ENCODE measurements at places on chromosomes 4 and X.
A peak's percentile ranks its signal among the peaks of the same experiment; 100 is the strongest.

GRCh38 chr4:74499986-74500781 is 55.2 kb downstream of the AREG start:
- DNase-seq: peak; percentile 29

- no peak for DNase-seq
Observed at GRCh38 chr4:3184725-3185124, 64.2 kb upstream of the MSANTD1 start.

GRCh38 chr4:142236268-142236667 is 599.9 kb downstream of the IL15 start:
- DNase-seq: peak; percentile 3

GRCh38 chr4:64157397-64157796 is 251.9 kb downstream of the TECRL start:
- DNase-seq: no peak

GRCh38 chrX:132694382-132694781 is 205.5 kb upstream of the MBNL3 start:
- DNase-seq: no peak

DNA sequence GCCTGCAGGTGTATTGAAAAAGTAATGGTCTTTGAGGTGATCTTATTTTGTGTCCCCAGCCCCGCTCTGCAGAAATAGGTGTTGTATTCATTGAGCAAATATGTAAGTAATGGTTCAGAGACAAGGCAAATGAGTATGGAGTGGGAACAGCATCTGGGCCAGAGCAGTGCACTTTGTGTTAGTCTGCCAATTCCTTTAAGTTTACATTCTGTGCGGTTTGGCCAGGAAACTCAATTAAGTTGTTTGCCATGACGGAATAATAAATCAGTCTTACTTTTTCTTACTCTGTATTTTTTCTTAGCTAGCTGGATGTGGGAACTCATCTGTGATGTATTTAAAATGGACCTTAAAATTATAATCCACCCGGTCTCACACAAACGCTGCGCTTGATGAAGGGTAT is 12.6 kb downstream of the DCLK2 start:
- DNase-seq: no peak

DNA sequence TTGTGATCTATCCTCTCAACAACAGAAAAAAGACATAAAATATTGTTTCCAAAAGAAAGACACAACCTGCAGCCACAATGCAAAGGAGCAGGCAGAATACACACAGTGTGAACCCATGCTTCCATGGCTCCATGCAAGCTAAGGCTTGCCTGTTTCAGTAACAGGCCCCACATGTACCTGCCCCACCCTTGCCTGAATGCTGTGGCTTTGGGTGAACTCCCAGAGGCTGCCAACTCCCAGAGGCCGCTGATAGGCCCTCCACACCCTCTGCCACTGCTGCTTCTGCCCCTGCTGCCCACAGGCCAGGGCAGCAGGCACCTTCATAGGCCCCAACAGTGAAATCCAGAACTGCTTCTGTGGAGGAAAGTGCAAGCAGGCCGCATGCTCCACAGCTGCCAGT is 313.9 kb downstream of the CHIC1 start:
- no peak for DNase-seq

DNA sequence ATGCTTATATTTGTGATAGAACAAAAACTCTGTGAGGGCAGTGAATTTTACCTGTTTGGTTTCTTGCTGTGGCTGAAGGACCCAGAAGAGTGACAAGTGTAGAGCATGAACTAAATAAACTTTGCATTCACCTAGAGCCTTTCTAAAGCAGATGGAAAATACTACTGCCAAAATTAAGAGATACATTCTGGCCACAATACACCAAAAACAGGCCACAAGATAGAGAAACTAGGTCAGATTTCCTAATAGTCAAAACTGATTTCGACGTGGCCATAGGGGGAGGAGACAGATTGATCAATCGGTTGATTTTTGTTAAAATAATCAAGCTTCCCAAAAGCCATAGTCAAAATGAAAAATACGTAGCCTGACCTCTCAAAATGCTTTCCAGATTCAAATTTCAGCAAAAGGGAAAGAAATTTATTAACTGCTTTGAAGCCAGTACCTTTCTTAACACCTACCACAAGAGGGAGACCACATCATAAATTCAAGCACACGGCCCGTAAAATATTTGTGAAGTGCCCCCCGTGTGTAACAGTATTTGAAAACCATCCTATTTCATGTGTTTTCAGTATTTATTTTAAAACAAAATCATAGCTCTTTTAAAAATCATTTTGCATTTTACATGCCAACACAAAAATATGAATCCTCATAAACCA is 132.4 kb downstream of the CORIN start:
- peak; percentile 36 for DNase-seq

- no peak for DNase-seq
Observed at GRCh38 chrX:154458116-154458953, at the start of gene PLXNA3. TSS of gene PLXNA3 (plus strand) at chrX:154458281. CDS start at chrX:154460184, 1,903 bp downstream.

DNA sequence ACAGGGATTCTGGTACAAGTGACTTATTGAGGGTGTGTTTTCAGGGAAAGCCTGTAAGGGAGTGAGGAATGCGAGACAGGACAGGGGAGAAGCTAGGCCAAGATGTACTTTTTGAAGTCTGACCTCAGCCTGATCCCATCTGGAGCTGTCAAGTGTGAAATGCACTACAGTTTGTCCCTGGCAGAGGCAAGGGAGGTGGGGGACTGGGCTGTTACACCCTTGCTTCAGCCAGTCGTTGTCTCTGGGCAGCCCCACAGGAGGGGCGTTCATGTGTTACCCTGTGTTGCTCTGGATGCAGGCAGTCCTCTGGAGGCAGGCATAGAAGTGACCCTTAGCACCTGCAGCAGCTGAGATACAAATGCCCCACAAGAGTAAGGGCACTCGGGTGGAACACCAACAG is 25.8 kb downstream of the PPEF1 start:
- DNase-seq: no peak

GRCh38 chr4:76687746-76688448 is 210.0 kb downstream of the SOWAHB start:
- DNase-seq: no peak

GRCh38 chrX:51643377-51643776 is 24.7 kb upstream of the CENPVL3 start:
- no peak for DNase-seq

- peak; percentile 58 for DNase-seq
Observed at GRCh38 chr4:56215901-56216300, 171.4 kb downstream of the AASDH start.

GRCh38 chr4:104475652-104476051 is 19.0 kb downstream of the CXXC4 start:
- DNase-seq: no peak

Measured in iris pigment epithelial cell (primary cell).